Left ventricle myocardium inferior (tissue), 1 donor: ENCODE measurements at places on chromosomes 7 and 10. TPM values are rescaled to one million over a fixed set of nuclear protein-coding genes. Genes with fewer than 3 reads are reported as not detected.

- no peak overlapping the region for H3K27ac ChIP-seq
- no peaks in the 10 kb centered on the region for H3K27me3 ChIP-seq
- no peak overlapping the region for H3K4me3 ChIP-seq
Observed at GRCh38 chr7:84271543-84271942, 77.0 kb upstream of the SEMA3A start.

DNA sequence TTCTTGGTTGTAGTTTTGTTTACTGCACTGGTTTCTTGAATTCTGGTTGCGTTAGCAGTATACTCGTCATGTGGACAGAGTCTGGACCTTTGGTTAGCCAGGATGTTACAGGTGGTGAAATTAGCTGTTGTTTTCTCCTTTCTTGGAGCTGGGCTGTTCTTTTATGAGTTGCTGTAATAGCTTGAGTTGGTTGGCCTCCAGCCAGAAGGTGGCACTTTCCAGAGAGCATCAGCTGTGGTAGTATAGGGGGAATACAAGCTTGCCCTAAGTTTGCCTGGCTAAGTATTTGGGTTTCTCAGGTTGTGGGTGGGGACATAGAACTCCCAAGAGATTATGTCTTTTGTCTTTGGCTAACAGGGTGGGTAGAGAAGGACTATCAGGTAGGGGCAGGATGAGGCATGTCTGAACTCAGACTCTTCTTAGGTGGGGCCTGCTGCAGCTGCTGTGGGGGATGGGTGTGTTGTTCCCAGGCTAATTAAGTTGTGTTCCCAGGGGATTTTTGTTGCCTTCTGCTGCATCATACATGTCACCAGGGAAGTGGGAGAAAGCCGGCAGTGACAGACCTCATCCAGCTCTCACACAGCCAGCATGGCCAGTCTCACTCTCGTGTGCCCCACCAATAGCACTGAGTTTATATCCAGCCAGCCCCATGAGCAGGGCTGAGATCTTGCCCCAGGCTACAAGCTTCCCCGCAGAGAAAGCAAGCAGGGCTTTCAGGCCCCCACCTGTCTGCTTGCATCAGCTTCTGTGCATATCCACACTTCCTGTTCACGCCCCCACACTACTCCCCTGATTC, 246.7 kb upstream of the TPK1 start:
- no peaks in the 10 kb centered on the region for H3K36me3 ChIP-seq
- H3K4me3 ChIP-seq, result no peak overlapping the region
- no peaks in the 10 kb centered on the region for H3K27me3 ChIP-seq
- no peak for DNase-seq

DNA sequence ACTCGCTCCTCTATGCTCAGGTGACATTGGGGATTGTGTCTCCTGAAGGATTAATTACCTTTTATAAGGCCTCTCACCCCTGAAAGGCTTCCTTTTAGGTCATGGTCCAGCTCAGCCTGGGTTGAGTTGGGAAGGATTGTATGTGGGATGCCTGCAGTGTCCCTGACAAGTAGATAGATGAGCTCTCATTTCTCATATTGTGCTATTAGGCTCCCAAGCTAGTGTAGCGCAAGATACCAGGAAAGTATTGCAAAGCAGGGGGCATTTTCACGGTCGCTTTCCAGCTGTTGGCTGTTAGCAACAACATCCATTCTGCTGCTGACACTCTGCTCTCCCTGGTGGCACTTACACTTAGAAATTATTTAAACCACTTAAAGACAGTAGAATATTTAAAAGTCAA, 31.9 kb downstream of the NXPH1 start:
- H3K4me1 ChIP-seq, result no peaks in the 10 kb centered on the region
- peaks cover 4% of the 10 kb centered on the region for H3K27me3 ChIP-seq
- H3K4me3 ChIP-seq, result no peak overlapping the region
- no peak overlapping the region for H3K27ac ChIP-seq
- DNase-seq, result no peak
- H3K36me3 ChIP-seq, result no peaks in the 10 kb centered on the region

Gene SEMA3D
- 1.8 TPM for total RNA-seq

Gene PLEKHA1
- 50.4 TPM for total RNA-seq

Gene DENND10
- 18.3 TPM for total RNA-seq

DNA sequence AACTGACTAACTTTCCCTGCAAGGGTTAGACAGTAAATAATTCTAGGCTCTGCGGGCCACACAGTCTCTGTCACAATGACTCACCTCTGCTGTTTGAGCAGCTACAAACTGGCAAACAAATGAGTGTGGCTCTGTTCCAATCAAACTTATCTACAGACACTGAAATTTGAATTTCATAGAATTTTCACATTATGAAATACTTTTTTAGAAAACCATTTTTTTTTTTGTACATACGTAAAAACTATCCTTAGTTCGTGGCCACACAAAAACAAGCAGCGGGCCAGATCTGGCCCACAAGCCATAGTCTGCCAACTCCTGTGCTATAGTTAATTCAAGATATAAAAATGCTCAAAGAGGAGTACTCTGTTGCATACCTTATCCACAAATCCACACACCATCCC, 32.6 kb downstream of the PIP4K2A start:
- no peaks in the 10 kb centered on the region for H3K27me3 ChIP-seq
- no peak overlapping the region for H3K4me3 ChIP-seq

Gene GRID2IP
- not detected for total RNA-seq

DNA sequence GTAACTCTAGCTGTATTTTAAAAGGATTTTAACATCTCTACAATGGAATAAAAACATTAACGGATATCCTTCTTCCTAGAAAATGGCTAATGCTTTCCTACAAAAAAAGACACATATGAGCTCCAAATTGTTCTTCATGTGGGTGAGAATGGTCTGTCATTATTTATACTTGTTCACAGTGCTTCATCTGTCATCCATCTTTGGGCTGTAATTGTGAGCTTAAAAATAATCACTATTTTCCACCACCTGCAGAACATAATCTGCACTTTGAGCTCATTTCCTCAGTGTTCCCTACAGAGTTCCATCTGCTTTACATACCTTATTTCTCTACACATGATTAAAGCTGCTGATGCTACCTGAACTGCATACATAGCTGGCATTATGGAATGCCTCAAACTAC, 979.1 kb upstream of the C7orf33 start:
- H3K36me3 ChIP-seq, result no peaks in the 10 kb centered on the region
- no peak for DNase-seq
- H3K4me1 ChIP-seq, result no peaks in the 10 kb centered on the region
- no peak overlapping the region for H3K4me3 ChIP-seq
- H3K27me3 ChIP-seq, result no peaks in the 10 kb centered on the region
- no peak overlapping the region for H3K27ac ChIP-seq

Gene VPS37D
- 3.1 TPM for total RNA-seq

Gene ARHGAP12
- 22.1 TPM for total RNA-seq

Gene TWIST1
- total RNA-seq, result 1.3 TPM

DNA sequence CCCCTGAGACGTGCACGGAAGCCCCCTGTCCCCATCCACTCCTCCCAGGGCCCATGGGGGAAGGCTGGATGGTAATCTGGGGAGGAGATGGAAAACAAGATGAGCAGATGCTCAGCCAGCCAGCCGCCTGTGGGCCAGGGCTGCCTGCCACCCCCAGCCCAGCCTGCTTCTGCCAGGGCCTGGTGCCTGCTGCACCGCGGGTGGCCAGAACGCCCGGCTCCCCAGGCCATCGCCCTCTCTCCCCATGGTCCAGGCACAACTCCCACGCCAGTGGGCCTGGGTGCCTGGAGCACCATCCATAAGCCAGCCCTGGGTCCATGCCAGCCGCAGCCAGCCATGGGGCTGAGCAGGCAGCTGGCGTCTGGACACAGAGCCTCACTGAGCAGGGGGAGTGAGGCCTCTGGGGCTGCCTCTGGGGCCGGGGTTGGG, 57.2 kb upstream of the ELN start:
- H3K4me1 ChIP-seq, result no peaks in the 10 kb centered on the region
- H3K4me3 ChIP-seq, result no peak overlapping the region
- DNase-seq, result no peak
- no peak overlapping the region for H3K27ac ChIP-seq
- peaks cover 7% of the 10 kb centered on the region for H3K27me3 ChIP-seq
- H3K36me3 ChIP-seq, result no peaks in the 10 kb centered on the region

DNA sequence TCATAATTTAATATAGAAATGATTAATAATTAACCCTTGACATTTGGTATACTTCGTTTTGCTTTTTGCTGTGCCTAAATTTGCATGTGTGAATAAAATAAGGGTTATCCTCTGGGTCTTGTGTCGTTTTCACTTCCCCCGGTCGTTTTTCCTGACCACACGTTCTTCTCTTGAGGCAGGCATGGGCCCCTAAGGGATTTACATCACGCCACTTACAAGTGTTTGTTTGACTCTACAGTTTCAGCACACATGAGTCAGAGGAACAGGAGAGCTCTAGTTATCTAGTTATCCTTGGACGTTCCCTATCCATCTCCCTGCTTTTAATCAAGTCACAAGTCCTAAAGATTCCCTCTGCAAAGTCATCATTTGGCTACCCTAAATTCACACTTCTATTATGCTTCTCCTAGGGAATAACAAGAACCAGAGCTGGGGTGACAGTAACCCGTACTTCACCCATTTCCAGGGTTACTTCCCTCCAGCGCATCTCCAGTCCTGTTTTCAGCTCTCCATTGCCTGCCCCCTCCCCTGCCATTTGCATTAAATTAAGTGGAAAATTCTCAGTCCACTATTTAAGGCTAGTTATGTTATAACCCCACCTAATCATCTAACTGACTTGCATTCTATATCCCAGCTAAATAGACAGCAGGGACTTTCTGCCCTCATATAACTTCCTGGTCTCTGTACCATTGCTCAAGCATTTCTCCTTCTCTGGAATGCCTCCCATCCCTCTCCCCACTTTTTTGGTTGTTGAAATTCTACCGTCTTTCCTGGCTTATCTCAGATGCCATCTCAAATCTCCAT, 206.9 kb downstream of the PTEN start:
- no peak overlapping the region for H3K4me3 ChIP-seq
- no peak overlapping the region for H3K27ac ChIP-seq
- peaks cover 21% of the 10 kb centered on the region for H3K4me1 ChIP-seq
- H3K36me3 ChIP-seq, result no peaks in the 10 kb centered on the region

Gene CYP2C9
- total RNA-seq, result not detected

GRCh38 chr7:137828456-137828855, 18.3 kb downstream of the DGKI start:
- no peaks in the 10 kb centered on the region for H3K36me3 ChIP-seq
- H3K27ac ChIP-seq, result no peak overlapping the region
- peaks cover 20% of the 10 kb centered on the region for H3K4me1 ChIP-seq
- no peaks in the 10 kb centered on the region for H3K27me3 ChIP-seq
- H3K4me3 ChIP-seq, result no peak overlapping the region

Gene SLC13A4
- 0.44 TPM for total RNA-seq

GRCh38 chr10:129413024-129413423, 54.0 kb upstream of the MGMT start:
- DNase-seq, result no peak
- H3K4me1 ChIP-seq, result peaks cover 16% of the 10 kb centered on the region
- H3K4me3 ChIP-seq, result no peak overlapping the region
- H3K36me3 ChIP-seq, result no peaks in the 10 kb centered on the region

Gene ACTA2
- 89.4 TPM for total RNA-seq

GRCh38 chr7:42483886-42484285, 246.9 kb upstream of the GLI3 start:
- no peaks in the 10 kb centered on the region for H3K27me3 ChIP-seq
- no peak overlapping the region for H3K4me3 ChIP-seq
- no peak for DNase-seq
- no peak overlapping the region for H3K27ac ChIP-seq

DNA sequence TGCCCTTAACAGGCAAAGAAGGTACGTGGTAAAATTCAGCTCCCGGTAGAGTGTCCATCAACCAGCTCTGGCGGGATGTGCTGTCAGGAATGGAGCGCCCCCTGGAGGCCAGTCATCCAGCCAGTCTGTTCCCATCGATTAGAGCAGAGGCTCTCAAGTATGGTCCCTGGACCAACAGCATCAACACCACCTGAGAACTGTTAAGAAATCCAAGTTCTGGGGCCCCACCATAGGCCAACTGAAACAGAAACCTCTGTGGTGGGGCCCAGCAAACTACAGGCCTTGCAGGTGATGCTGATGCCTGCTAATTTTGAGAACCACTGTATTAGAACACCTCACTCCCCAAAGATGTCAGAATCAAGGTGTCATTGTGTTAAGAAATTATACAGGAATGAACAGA, 109.2 kb downstream of the DPY19L1 start:
- H3K4me3 ChIP-seq, result no peak overlapping the region
- peaks cover 17% of the 10 kb centered on the region for H3K36me3 ChIP-seq
- H3K27me3 ChIP-seq, result no peaks in the 10 kb centered on the region
- H3K27ac ChIP-seq, result no peak overlapping the region
- DNase-seq, result no peak
- H3K4me1 ChIP-seq, result no peaks in the 10 kb centered on the region
